Right renal pelvis (tissue), 4 donors: ENCODE measurements at places on chromosomes 12 and 14. TPM values are rescaled to one million over a fixed set of nuclear protein-coding genes. Genes with fewer than 3 reads are reported as not detected.

Gene C14orf180
- 0.10 TPM for polyA plus RNA-seq

Gene KLRC4
- 0.06 TPM for polyA plus RNA-seq

Gene RND1
- 2.6 TPM for polyA plus RNA-seq

Gene KRT82
- polyA plus RNA-seq: not detected

Gene POP5
- polyA plus RNA-seq: 46.4 TPM

Gene GLIPR1
- 17.4 TPM for polyA plus RNA-seq

Gene USP15
- 46.8 TPM for polyA plus RNA-seq

Gene SPIC
- 0.04 TPM for polyA plus RNA-seq

Gene GPR137C
- 8.0 TPM for polyA plus RNA-seq

Gene DNAH10
- 4.5 TPM for polyA plus RNA-seq

DNA sequence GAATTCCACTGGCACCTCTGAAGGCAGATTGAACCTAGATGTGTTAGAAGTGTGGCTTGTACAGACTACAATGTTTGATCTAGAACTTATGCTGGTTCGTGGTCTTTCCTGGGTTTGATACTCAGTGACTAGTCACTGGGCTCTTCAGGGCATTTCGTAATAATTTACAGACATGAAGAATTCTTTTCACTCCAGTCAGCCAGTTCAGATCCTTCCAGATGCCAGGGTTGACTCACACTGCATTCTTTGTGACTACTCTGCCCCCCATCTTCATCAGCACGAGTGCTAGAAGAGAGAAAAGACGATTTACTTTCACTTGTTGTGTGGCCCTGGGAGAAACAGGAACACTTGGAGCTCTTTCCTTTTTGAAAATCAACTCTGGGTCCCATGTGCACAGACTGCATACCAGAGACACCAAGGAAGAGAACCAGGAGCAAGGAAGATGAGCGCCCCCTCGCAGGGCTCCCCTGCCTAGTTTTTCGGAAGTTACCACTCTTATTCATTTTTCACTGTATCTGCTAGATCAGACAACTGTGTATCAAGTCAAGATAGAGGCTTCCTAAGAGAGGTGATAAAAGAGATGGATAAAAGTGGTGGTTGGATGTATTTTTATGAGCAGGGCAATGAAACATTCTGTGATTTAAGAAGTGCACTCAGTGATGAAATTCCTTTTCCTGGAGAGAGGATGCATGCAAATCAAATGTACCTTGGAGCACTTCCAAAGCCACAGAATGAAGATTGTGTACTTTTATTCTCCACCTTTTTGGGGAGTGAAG is 33.5 kb upstream of the EVL start:
- DNase-seq: no peak

DNA sequence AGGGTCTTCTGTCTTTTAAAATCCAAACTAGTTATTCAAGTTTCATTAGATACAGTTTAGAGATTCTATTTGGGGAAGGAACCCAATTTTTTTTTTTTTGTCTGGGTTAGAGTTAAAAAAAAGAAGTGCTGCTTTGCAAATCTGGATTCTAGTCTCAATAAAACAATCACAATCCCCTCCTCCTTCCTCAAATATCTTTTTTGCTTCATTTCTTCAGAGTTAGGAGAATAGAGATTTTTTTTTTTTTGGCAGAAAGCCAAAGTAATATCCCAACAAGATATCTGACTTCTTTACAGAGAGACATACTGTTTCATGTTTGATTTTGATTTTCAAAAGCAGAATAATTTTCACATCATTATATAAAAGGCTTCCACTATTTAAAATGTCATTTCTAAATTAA is 201.9 kb downstream of the FOXN3 start:
- no peak for DNase-seq

- DNase-seq: no peak
Measured at GRCh38 chr14:23030936-23031335, 3.8 kb downstream of the PSMB5 start.

GRCh38 chr14:91111443-91111842 is 2.4 kb upstream of the DGLUCY start:
- no peak for DNase-seq

DNA sequence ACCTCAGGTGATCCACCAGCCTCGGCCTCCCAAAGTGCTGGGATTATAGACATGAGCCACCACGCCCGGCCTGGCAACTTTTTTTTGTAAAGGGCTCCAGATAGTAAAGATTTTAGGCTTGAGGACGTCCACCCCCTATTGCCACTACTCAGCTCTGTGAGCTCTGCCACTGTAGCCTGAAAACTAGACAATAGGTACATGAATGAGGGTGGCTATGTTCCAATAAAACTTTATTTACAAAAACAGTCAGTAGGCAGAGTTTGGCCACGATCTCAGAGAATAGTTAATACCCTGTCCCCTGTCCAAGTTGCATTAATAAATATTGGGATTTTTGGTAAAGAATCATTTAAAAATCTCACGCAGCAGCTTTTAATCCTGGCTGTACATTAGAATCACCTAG is 90.1 kb downstream of the FOXN4 start:
- DNase-seq: no peak

DNA sequence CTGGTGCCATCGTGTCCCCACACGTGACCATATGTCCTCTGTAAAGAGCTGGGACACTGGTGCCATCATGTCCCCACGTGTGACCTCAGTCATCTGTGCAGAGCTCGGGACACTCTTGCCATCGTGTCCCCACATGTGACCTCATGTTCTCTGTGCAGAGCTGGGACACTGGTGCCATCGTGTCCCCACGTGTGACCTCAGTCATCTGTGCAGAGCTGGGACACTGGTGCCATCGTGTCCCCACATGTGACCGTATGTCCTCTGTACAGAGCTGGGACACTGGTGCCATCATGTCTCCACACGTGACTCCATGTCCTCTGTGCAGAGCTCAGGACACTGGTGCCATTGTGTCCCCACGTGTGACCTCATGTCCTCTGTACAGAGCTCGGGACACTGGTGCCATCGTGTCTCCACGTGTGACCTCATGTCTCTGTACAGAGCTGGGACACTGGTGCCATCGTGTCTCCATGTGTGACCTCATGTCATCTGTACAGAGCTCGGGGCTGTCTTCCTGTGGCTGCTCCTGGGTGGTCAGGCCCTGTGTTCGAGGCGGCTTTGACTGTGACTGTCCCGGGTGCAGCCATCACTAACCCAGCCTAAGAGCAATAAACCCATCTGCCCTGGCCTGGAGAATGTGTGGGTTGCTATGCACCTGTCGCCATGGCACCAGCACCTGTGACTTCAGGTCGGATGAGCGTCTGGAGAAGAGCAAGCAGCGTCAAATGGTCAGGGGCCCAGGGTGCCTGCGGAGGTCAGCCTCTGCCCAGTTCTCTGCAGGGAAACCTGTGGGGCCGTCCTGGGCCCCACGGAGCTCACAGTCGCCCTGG is 334.4 kb downstream of the ADGRD1 start:
- DNase-seq: no peak

- no peak for DNase-seq
Measured at GRCh38 chr12:59040043-59040442, 119.7 kb upstream of the LRIG3 start.

DNA sequence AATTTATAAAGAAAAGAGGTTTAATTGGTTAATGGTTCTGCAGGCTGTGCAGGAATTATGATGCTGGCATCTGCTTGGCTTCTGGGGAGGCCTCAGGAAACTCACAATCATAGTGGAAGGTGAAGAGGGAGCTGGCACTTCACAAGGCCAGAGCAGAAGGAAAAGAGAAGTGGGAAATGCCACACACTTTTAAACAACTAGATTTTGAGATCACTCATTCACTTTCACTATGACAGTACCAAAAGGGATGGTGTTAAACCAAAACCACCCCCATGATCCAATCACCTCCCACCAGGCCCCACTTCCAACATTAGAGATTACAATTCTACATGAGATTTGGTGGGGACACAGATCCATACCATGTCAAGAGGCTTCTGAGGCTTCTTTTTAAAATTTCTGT is 62.6 kb downstream of the SLC38A4 start:
- no peak for DNase-seq

DNA sequence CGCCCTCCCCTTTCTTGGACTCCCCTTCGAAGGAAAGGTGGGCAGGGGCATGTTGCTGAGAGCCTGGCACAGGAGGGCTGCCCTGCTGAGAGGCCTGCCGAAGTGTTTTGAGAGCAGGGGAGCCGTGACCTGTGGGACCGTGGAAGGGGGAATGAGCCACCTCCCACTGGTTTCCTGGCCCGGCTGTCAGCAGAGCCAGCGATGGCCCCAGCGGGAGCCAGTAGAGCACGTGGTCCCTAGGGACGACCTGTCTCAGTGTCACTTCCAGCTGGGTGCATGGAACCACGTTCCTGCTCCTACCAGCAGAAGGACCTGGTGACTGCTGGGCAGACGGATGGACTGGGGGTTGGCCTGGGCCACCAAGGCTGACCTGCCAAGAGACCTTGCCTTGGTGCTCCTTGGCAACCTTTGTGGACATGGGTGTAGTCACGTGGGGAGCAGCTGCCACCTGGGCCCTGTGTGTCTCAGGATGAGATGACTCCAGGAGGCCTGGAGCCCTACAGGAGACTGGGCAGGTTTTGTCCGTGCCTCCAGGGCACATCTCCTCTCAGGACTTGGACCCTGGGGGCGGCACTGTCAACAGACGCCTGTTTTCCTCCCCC is 34.6 kb downstream of the BEGAIN start:
- no peak for DNase-seq

GRCh38 chr14:87109271-87109670 is 883.7 kb downstream of the GALC start:
- no peak for DNase-seq

DNA sequence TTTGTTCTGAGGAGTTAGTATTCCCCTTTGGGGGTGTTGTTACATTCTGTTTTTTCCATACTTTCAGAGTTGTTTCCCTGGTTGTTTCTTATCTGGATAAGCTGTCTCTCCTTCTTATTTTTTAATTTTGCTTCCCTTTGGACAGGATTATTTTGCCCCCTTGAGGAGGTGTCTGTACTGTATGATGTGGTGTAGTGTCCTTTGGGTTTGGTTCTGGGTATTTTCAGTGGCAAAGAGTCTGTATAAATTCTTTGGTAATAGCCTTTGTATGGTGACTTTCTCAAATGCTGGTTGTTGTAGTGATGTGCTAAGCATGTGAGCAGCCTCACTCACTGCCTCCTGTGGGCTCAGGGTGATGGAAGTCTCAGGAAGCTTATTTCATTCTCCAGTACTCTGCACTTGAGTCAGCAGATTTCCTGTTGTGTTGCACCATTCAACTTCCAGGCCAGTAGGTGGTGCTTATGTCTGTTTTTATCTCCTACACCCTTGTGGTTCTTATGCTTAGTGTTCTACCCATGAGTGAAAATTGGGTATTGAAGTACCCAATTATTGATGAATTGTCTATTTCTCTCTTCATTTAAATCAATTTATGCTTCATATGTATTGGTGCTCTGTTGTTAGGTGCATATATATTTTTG is 103.3 kb upstream of the PMCH start:
- no peak for DNase-seq

- no peak for DNase-seq
Measured at GRCh38 chr14:24694680-24695079, 60.7 kb upstream of the GZMB start.

GRCh38 chr12:39327510-39327909 is 115.4 kb downstream of the KIF21A start:
- DNase-seq: no peak

DNA sequence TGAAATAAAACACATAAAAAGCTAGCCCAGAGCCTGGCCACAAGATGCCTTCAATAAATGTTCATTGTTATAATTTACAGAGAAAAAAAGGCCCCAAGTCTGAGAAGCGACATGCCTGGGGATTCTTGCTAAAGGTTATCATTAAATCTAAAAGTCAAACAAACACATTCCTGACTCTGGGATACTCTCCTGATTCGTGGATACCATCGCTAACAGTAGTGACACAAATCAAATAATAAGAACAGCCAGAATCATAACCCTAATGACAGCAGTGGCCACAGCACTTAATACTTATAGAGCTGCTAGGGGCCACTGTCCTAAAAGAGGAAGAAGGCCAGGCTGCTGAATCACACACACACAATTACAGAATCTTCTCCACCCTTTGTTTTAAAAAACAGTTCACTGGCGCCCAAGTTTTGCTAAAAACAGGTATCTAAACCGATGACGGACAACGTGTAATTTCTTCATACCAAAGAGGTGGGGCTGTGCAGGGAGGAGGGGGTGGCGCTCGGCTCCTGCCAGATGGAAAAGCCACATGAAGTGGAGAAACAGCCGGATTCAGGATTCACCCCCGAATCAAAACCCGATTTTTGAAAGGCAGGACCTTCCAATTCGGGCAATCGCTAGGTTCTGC is 1.2 kb downstream of the CLIP1 start:
- no peak for DNase-seq

- DNase-seq: no peak
Measured at GRCh38 chr14:104598910-104599273, 5.7 kb downstream of the TMEM179 start.

GRCh38 chr14:99378782-99379214 is 101.9 kb downstream of the SETD3 start:
- DNase-seq: no peak

GRCh38 chr14:62429683-62430082 is 615.6 kb downstream of the KCNH5 start:
- no peak for DNase-seq

DNA sequence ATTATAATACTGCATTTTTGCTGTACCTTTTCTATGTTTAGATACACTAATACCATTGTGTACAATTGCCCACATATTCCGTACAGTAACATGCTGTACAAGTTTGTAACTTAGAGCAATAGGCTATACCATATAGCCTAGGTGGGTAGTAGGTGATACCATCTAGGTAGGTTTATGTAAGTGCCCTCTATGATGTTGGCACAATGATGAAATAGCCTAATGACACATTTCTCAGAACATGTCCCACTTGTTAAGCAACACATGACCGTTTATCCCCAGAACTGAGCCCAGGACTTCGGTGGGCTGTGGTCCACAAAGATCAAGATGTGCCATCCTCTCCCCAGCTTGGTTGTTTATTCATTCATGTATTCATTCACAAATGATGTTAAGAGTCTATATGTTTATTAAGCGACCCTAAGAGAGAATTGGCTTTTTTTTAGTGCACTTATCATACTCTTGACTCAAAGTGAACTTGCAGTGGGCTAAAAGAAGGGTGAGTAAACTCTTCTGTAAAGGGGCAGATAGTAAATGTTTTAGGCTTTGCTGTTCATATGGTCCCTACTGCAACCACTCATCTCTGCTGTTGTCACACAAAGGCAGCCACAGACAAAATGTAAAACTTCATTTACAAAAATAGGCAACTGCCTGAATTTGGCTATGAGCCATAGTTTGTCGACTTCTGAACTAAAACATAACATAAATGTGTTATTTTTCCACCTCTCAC is 110.8 kb downstream of the NDUFA12 start:
- no peak for DNase-seq

- DNase-seq: no peak
Measured at GRCh38 chr14:96631621-96632362, 129.6 kb downstream of the PAPOLA start.

GRCh38 chr12:111100003-111100402 is 179.6 kb upstream of the MYL2 start:
- no peak for DNase-seq

- DNase-seq: no peak
Measured at GRCh38 chr14:72891666-72892102, 2.2 kb downstream of the DPF3 start.

GRCh38 chr14:35898217-35898775 is 72.2 kb downstream of the BRMS1L start:
- DNase-seq: no peak

GRCh38 chr12:117261247-117261646 is 71.0 kb upstream of the FBXO21 start:
- DNase-seq: no peak
